Chondrocyte (in vitro differentiated cells): ENCODE measurements at places on chromosomes 7 and 10.

DNA sequence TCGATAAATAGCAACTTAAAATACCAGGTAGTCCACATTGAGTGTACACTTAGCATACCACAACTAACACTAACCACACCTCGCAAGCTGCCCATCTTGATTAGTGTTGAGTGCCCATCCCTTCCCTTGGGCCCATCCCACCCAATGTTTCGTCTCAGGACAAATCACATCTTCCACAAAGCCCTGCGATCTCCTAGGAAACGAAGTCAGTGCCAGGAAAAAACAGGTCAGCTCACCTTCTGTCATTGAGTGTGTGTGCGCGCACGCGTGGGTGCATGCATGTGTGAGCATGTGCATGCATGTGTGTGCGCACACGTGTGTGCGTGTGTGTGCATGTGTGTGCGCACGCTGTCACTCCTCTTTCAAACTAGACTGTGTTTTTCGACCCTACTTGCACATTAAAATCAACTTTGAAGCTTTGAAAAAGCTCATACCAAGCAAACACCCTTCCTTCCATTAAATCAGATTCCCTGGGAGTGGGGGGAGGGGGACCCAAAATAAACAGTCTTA, 48.8 kb upstream of the OPALIN start:
- no peak for DNase-seq

DNA sequence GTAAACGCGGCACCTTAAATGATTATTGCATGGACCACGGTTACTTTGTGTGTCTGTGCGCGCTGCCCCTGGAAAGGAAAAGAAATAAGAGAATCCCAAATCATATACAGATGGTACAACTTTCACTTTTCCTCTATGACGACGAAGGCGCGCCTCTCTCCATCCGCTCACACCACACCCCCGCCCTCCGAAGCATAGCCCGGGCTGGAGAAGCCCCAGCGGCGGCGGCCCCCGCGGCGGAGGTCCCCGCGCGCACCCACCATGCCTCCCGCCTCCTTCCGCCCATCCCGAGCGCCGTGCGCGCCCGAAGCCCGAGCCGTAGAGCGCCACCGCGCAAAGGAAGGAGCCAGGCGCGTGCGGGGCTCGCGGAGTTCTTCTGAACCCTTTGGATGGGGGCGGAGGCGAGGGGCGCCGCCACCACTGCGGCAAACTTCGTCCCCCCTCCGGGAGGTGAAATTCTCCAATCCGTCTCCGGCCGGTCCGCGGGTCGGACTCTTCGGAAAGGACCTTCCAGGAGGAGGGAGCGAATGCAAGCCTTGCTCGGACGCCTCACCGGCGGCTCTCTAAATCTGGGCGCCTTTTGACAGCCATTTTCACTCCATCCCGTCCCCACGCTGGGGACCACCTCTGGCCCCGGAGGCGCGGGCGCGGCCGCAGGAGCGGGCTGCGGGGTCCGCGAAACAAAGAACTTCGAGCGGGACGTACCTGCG, 588 bp downstream of the GLI3 start:
- DNase-seq = no peak

DNA sequence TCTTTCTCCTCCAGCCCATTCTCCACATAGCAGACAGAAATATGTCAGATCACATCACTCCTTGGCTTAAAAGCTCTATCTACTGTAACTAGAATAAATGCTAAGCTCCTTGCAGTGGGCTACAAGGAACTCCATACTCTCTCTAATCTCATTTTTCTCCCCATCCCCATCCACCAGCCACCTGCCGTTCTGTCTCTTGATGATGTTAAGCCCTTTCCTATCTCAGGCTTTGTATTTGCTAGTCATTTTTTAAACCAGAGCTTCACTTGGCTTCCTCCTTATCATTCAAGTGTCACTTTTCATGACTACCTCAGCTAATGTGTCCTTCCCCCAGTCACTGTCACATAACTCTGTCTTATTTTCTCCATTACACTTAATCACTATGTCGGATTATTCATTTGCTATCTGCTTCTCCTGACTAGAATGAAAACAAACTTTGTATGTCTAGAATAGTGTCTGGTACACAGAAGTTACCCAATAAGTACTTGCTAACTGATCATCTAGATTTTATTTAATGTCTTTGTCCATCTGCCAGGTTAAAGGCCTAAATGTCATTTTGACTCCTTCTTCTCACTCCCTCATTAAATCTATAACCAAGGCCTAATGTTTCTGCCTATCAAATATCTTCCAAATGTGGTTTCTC, 87.2 kb upstream of the RPA3 start:
- no peak for DNase-seq

- DNase-seq = no peak
Measured at GRCh38 chr7:23544913-23545354, 13.2 kb upstream of the TRA2A start.
